T-helper 17 cell (primary cell): ENCODE measurements at places on chromosomes 12 and 14.
A peak's percentile ranks its signal among the peaks of the same experiment; 100 is the strongest.

- no peak for DNase-seq
Measured at GRCh38 chr12:51373187-51373586, 18.0 kb downstream of the GALNT6 start.

DNA sequence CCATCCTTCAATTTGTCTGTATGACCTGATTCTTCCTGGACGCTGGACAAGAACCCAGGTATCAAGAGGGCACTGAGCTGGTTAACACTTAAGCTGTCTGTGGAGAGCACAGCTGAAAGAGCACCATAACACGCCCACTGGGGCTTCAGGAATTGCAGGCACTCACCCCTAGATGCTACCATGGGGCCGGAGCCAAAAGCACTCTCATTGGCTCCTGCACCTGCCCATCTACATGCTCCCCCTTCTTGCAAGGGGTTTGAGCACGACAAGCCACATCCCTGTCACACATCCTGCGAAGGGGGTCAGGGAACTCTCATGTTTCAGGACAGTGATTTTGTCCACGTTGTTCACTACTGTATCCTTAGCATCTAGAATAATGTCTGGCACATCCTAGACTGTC lies 35.1 kb upstream of the TBC1D15 start:
- no peak for DNase-seq

DNA sequence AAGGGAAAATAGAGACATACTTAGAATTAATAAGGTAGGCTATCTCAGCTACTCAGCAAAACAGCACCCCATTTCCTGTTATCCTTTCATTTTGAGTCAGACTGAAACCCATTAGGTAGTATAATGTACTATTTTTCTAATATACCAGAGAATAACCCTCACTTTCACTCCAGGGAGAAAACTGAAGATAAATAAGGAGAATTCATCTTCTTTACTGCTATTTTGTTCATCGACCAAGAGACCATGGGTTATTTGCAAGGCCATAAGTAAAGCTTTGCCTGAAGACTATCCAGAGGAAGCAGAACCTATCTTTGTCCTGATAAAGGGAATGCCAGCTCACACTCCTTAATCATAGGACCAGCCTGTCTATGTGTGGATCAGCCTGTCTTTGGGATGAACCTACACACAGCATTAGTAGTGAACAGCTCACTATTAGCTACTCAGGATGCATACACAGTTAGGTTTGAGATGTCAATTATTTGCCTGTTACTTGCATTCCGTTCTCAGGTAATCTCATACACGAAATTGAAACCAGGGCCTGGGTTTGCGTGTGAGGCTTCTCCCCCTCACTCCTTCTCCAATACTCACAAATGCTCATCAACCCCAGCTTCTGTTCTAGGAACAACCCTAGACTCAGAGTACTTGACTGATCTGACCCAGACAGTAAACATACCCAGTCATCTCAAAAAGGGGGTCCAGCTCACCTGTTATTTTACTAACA lies 124.4 kb downstream of the DAD1 start:
- DNase-seq: no peak

DNA sequence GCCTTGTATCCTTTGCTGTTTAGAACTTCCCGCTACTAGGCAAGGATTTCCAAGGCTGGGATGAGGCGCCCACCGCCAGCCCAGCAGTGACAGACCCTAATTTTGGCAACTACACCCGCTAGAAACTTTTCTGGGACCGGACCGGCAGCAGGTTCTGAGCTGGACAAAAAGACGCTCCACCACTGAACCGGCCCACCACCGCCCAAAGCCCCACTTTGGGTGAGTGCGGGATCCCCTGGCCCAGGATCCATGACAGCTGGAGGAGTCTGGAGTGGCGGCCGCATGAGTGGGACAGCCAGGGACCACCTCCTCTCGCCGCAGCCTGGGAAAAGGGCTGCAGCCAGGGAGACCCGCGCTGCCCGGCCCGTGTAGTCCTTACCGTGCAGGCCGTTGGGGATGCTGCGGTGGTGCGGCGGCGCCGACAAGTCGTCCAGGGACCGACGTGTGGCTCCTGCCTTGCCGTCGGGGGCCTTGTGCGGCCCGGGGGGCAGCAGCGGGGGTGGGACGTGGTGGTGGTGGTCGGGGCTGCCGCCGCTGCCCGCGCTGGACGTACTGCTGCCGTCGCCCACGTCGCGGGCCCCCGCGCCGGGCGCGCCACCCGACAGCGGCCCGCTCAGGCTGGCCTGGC lies 1.1 kb downstream of the CCDC85C start:
- DNase-seq: no peak

DNA sequence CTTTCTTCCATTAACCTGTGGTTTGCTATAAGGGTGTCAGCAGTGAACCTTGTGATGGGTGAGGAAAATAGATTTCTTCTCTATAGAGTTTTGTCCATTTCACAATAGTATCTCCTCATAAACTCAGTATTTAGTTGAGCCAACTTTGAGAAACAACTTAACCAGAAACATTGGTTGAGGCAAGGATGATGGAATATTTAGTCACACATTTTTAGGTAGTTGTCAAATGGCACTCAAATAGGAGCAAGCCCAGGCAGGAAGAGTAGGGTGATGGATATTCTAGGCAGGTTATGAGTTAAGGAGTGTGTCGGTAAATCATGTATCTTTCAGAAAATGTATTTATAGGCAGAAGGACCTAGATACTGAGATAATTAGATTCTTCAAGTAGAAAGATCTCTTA lies 1267.6 kb downstream of the SLC16A7 start:
- DNase-seq: no peak

- no peak for DNase-seq
Measured at GRCh38 chr14:49966304-49966809, 73.5 kb downstream of the ARF6 start.

DNA sequence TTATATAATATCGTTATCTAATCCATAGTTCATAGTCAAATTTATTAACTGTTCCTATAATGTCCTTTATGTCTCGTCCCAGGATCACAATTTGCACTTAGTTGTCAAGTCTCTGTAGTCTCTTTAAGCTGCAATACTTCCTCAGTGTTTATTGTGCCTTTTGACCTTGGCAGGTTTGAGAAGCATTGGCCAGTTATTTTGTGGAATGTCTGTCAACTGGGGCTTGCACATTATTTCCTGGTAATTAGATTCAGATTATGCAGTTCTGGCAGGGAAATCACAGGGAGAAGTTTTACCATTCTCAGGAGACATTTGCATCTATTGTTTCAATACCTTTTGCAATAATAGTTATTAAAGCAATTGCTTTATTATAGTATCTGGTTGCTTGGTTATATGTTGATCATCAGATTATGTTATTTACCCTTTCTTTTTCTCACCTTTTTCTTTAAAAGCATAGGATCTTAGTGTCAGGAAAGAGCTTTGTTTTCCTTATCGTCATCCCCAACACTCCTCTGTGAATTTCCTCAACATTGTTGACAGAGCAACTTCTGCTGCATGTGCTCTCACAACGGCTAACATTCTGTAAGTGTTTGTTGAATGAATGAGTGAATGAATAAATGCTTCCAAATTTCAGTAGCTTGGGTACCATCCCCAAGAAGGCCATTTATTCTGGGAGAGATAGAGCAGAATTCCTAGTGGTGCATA lies 3.7 kb upstream of the ART4 start:
- DNase-seq: no peak

- DNase-seq: no peak
Measured at GRCh38 chr14:80946797-80947196, 5.3 kb upstream of the CEP128 start.

DNA sequence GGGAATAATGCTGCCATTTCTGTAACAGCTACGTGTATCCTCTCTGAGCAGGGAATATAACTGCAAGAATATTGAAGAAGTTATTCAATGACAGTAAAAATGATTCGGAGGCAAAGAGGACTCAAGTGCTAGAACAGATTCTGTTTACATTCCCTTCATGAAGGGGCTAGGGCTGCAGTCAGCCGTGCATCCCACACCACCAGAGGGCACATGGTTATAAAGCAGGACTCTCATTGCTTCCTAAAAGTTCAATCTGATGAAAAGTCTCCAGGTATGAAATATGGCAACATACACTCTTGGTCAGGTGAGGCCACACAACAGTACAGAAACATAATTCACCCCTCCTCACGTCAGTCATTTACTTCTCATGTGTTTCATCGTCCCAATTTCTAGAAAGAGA lies 34.0 kb downstream of the TCHP start:
- DNase-seq: no peak

- DNase-seq: no peak
Measured at GRCh38 chr14:68894802-68895703, 84.0 kb downstream of the ACTN1 start.

- peak; percentile 24 for DNase-seq
Measured at GRCh38 chr12:110010853-110011723, 11.9 kb downstream of the ANKRD13A start.

GRCh38 chr12:63238892-63239291 lies 87.9 kb upstream of the AVPR1A start:
- no peak for DNase-seq

DNA sequence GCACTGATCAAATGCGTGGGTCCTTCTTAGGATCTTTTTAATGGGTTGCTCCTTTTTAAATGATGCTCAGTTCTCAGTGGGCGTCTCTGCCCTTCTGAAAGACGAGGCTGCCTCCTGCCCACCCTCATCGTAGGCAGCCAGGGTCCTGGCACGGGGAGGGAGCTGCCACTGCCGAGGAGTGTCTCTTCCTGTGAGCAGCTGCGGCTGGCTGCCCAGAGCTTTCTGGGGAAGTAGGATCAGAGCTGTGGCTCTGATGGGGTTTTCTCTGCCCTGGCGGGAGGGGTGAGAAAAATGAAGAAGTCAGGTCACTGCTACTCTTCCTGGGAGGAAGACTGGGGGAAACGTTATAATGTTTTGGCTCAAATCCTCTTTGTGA lies 31.1 kb upstream of the BEGAIN start:
- DNase-seq: peak; percentile 5

GRCh38 chr14:53491884-53492277 lies 338.8 kb upstream of the DDHD1 start:
- no peak for DNase-seq

- DNase-seq: no peak
Measured at GRCh38 chr12:90410962-90411361, 544.0 kb downstream of the CCER1 start.

GRCh38 chr14:23174296-23175184 lies 8.9 kb downstream of the SLC7A8 start:
- DNase-seq: no peak

DNA sequence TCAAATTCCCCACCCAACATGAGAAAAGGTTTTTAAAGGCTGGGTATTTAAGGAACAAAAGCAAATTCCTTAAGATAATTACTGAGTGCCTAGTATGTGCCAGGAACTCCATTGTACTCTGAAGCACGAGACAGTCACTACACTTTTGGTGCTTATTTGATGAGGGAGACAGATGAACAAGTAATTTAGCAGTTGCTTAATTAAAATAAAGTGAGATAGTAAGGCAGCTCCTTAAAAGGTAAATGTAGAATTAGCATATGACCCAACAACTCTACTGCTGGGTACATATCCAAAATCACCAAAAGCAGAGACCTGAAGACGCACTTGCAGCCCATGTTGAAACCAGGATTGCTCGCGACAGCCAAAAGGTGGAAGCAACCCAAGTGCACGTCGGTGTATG lies 21.3 kb downstream of the POLE start:
- no peak for DNase-seq

- no peak for DNase-seq
Measured at GRCh38 chr14:44339231-44339630, 167.9 kb downstream of the FSCB start.

GRCh38 chr14:26873362-26873960 lies 275.6 kb upstream of the NOVA1 start:
- DNase-seq: no peak

GRCh38 chr14:34964977-34965764 lies 17.6 kb upstream of the SRP54 start:
- DNase-seq: no peak

DNA sequence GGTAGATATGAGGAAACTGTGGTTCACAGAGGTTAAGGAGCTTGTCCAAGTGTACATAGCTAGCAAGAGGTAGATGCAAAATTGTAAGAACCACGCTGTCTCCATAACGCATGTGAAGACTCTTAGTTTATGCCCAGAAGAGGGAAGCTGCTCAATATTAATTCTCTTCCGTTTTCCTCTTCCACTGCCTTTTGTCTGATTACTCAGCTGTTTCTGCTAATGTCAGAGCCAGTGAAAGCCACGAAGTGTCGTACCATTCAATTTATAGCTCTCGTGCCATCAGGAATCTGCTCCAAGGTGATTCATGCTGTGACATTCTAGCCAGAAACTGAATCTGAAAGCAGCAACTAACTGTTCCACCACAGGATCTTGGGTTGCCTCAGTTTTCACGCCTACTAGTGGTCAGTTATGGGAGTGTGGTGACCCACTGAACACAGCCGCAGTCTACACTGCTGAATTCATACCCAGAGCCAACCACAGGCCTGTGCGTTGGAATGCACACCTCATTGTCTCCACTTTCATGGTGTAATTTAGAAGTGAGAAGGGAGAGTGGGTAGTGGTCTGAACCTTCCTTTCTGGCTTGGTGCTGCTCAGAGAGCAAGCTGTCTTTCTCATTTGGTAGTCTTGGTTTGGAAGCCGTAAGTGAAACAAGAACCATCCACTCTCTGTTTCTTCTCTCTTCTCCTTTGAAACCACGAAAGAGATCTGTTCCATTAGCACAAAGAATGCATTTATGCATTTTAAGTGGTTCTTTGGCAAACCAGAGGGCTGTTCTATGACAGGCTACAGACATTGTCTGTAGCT lies 74.2 kb upstream of the NAP1L1 start:
- DNase-seq: peak; percentile 19

GRCh38 chr12:4809013-4809448 lies 88.8 kb downstream of the GALNT8 start:
- DNase-seq: no peak
